ENCODE measurements at places on chromosomes 1 and 21.

DNA sequence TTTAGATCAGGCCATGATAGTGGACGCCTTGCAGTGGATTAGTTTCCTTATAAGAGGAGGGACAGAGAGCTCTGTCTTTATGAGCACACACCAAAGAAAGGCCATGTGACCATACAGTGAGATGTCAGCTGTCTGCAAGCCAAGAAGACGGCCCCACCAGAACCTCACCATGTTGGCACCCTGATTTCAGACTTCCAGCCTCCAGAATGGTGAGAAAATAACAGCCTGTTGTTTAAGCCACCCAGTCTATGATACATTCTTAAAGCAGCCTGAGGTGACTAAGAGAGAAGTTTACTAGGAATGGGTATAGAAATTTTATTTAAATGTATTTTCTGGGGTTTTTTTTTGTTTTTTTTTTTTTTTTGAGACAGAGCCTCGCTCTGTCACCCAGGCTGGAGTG is 29.5 kb downstream of the L1TD1 start:
- no peaks in the 10 kb centered on the region for H3K36me3 ChIP-seq
- no peak overlapping the region for H3K4me3 ChIP-seq
- H3K27ac ChIP-seq, result no peak overlapping the region
- no peak for DNase-seq
- no peaks in the 10 kb centered on the region for H3K27me3 ChIP-seq

DNA sequence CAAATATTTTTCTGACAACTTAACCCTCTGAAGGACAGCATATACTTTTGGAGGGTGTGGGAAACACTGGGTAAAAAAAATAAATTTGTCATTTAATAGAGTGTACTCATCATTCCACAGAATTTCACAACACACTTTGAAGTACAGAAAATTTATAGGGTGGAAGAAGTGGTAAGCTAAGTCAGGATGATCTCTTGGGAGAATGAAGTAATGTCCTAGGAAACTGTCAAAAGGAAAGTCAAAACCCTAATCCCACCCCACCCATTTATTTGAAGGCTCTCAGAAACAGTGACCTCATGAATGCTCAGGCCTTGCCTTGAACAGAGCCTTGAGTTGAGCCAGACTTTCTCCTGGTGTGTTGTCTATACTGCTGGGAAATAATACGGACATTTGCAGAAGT is 7.3 kb upstream of the UAP1 start:
- no peaks in the 10 kb centered on the region for H3K36me3 ChIP-seq
- H3K4me3 ChIP-seq, result no peak overlapping the region
- no peak for DNase-seq

- H3K27ac ChIP-seq, result no peak overlapping the region
- no peaks in the 10 kb centered on the region for H3K4me1 ChIP-seq
- no peaks in the 10 kb centered on the region for H3K36me3 ChIP-seq
- DNase-seq, result no peak
- no peak overlapping the region for H3K4me3 ChIP-seq
Observed at GRCh38 chr1:248621770-248622169, 13.1 kb downstream of the OR2T11 start.

DNA sequence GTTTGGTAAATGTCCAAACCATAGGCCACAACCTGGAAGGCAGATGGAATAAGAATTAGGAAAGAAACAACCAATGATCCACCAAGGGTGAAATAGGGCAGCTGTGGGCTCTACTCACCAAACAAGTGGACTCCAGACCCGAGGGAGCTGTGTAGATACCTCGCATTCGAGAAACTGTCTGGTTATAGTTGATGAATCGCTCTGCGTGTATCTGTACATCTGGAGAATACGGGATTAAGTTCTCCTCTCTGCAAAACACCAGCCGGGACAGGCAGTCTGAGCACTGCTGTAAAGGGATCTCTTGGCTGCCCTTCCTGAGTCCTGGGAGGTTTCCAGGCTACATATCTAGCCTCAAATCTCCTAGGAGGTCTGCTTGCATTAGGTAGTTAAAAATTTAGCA is 9.4 kb upstream of the UBR4 start:
- no peaks in the 10 kb centered on the region for H3K4me1 ChIP-seq
- no peak for DNase-seq
- H3K4me3 ChIP-seq, result no peak overlapping the region
- H3K27me3 ChIP-seq, result no peaks in the 10 kb centered on the region

GRCh38 chr1:218383051-218383450 is 37.9 kb downstream of the TGFB2 start:
- H3K4me3 ChIP-seq, result no peak overlapping the region
- DNase-seq, result no peak
- H3K27me3 ChIP-seq, result peaks cover 52% of the 10 kb centered on the region
- H3K36me3 ChIP-seq, result no peaks in the 10 kb centered on the region
- H3K4me1 ChIP-seq, result no peaks in the 10 kb centered on the region
